PC-3 (cell line): ENCODE measurements at places on chromosomes 7 and 10. TPM values are rescaled to one million over a fixed set of nuclear protein-coding genes. Genes with fewer than 3 reads are reported as not detected.

The TMEM270 gene
- 3.8 TPM in 1 of 2 replicates, not detected in the other for total RNA-seq

The GGCT gene
- 64.1 and 67.6 TPM in 2 replicates for total RNA-seq

The GTPBP4 gene
- 44.6 and 62.0 TPM in 2 replicates for total RNA-seq

The NMT2 gene
- total RNA-seq, result 11.0 and 14.4 TPM in 2 replicates

The TMEM139 gene
- total RNA-seq, result 5.2 and 6.2 TPM in 2 replicates

DNA sequence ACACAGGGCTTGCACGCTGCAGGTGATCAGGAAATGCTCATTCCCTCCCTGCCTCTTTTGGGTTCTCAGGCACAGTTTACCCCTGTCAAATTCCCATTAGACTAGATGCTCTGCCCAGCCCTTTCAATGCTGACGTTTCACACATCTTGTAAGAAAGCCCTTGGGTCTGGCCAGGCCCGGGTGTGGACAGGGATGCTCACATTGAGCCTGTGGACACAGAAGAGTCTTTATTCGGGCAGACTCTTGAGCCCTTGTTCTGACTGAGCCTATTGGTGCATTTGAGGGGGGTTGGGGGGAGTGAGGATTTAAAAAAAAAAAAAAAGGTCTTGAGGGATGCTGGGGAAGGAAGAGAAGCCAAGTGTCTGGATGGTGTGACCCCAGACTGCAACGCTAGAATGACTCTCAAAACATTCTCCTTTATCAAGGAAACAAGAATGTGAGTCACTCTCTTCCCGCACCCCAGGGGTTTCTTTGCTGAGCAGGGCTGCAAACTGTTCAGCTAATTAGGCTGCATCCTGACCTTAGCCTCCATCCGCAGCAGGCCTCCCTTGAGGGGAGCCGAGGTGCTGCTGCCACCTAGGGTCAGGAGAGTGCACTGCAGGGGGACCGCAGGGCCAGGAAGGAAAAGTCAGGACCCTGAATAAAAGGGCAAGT, 53.6 kb upstream of the TMEM72 start:
- H3K36me3 ChIP-seq, result no peaks in the 10 kb centered on the region
- no peak overlapping the region for H3K4me3 ChIP-seq
- peak; percentile 74 for DNase-seq
- no peaks in the 10 kb centered on the region for H3K27me3 ChIP-seq

- DNase-seq, result no peak
- H3K36me3 ChIP-seq, result peaks cover under 1% of the 10 kb centered on the region; the same call in 1 of the 2 replicates
- no peaks in the 10 kb centered on the region for H3K27me3 ChIP-seq
- H3K4me1 ChIP-seq, result peaks cover 16% of the 10 kb centered on the region
- H3K27ac ChIP-seq, result no peak overlapping the region
These were observed 195.4 kb downstream of the COBL start for GRCh38 chr7:51121036-51121790.

GRCh38 chr10:103947799-103948516, 19.0 kb upstream of the SLK start:
- H3K36me3 ChIP-seq, result no peaks in the 10 kb centered on the region
- H3K4me1 ChIP-seq, result peaks cover 9% of the 10 kb centered on the region
- H3K27me3 ChIP-seq, result no peaks in the 10 kb centered on the region
- H3K27ac ChIP-seq, result no peak overlapping the region
